GOT3 (cell line): ENCODE measurements at places on chromosomes 3 and 15.

GRCh38 chr15:92885224-92886041 lies 14.7 kb upstream of the CHD2 start:
- DNase-seq, result no peak

GRCh38 chr3:34983631-34984030 lies 655.7 kb upstream of the ARPP21 start:
- DNase-seq, result no peak

- DNase-seq, result no peak
Observed at GRCh38 chr3:105523501-105523900, 156.8 kb downstream of the ALCAM start.

GRCh38 chr3:50612970-50613846 lies 1.6 kb upstream of the CISH start:
- DNase-seq, result no peak

DNA sequence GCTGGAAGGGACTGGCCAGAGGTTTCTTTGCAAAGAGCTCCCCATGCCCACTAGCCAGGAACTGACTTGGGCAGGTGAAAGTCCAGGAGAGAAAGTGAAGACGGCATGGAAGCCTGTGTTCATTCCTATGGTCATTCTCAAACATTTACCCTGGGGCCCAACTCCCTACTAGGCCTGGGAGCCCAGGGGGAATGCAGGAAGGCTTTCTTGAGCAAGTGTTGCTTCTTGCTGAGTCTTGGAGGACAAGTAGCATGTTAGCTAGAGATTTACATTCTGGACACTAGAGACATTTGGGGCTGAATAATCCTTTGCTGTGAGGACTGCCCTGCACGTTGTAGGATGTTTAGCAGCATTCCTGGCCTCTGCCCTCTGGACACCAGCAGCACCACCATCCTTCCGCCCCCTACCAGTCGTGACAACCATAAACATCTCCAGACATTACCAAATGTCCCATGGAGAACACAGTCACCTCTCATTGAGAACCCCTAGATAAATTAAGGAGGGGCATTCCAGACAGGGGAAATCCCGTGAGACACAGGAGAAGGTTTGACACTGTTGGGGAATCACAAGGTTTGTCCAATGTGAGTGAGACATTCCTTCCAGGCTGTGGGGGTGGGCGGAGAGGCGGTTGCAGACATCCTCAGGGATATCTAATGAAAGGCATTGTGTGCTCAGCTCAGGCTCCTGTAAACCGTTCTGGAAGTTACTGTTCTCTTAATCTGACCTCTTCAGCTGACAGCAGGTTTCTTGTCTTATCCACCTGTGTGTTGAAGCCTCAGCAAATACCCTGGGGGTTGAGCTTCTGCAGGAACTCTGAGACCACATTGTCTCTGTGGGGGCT lies 236.2 kb downstream of the TLE3 start:
- no peak for DNase-seq

DNA sequence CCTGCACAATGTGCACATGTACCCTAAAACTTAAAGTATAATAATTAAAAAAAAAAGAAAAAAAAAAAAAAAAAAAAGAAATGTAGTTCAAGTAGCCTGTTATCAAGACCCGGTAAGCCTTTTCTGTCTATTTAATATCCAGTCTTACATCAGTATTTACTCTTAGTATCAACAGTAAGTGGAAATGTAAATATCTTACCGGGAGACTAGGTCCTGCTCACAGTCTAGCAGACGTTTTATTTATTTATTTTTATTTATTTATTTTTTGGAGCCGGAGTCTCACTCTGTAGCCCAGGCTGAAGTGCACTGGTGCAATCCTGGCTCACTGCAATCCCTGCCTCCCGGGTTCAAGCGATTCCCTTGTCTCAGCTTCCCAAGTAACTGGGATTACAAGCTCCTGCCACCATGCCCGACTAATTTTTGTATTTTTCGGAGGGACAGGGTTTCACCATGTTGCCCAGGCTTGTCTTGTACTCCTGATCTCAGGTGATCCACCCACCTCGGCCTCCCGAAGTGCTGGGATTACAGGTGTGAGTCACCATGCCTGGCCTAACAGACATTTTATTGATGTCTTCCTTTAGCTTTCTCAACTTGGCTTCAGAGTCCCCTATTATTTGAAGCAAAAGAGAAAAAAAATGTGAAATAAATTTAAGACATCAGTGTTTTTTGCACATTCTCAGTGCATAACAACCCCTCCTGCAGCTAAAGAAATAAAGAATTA lies 19.9 kb downstream of the C2CD4B start:
- no peak for DNase-seq

GRCh38 chr3:57791245-57791644 lies 35.1 kb downstream of the SLMAP start:
- DNase-seq, result no peak

GRCh38 chr3:79052054-79052681 lies 715.6 kb downstream of the ROBO1 start:
- DNase-seq, result no peak

DNA sequence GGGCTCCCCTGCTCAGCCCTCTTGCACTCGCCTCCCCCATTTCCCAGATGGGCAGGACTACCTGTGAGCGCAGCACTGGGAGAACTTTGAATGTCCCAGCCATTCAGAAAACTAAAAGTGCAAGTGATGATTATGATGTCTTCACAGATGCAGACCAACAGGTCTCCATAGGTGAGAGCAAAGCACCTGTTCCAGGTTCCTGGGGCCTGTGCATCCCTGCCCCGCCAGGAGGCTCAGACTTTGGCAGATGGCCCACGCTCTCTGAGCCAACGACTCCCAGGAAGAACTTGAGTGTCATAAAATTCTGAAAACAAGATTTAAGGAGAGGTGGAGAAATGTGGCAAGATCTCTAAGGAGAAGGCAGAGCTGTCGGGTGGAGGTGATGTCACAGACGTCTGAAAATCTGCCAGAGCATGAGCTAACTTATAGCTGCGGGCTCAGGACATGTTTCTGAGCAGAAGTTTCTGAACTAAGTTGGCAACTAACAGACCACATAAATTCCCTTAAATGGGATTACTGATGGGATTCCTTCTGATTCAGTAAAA lies 110.8 kb upstream of the IGF1R start:
- no peak for DNase-seq

DNA sequence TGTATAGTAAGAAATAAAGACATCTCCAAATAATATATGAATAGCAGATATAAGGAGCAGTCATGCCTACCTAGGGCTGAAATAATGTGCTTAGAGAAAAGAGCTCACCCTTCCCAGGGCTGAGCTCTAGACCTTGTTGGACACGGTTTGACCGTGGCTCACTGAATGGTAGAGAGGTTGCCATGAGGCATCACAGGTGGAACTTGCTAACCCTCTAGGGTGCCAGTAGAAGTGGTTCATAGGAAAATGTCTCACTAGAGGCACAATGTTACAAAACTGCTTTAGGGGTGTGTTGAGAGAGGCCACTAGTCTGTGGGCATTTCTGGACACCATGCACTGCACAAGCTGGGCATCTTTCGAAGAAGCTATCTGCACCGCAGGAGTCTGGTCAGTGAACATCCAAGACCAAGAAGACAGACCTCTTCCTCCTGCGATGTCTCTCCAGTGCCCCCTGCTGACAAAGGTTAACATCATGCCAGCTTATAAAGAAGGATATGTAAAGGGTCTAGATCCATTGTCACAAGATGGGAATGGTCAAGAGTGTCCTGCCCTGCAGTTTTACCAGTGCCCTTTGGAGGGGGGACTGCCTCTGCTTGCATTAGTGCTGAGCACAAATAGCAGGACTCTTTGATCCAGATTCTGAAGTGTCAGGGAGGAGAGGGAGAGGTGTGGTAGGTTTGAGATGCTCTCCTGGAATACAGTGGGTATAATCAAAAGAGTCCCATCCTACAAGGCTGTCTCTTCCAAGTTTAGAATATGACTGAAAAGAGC lies 266.8 kb downstream of the ZNF385D start:
- no peak for DNase-seq

GRCh38 chr3:29406291-29406832 lies 125.5 kb downstream of the RBMS3 start:
- DNase-seq, result no peak

DNA sequence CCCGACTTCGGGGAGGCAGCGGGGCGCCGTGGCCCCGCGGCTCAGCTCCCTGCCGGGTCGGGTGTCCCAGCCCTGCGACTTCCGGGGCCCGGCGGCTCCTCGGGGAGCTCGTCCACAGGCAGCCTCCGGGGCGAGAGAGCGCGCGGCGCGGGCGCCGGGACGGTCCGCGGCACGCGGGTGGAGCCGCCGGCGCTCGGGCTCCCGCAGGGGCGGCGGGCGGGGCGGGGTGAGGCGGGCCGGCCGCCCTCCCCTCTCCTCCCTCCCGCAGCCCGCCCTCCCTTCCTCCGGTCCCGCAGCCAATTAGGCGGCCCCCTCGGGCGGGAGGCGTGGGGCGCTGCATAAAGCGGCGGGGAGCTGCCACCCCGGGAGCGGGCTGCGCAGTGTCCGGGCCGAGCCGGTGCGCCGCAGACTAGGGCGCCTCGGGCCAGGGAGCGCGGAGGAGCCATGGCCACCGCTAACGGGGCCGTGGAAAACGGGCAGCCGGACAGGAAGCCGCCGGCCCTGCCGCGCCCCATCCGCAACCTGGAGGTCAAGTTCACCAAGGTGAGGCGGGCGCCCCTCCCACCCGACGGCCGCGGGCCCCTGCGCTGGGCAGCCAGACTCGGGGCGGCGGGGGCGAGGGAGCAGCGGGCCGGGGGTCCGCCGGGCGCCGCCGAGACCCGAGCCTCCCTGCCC lies at the start of gene ALDH1A3:
ALDH1A3 (plus strand) TSS at position 368 of the 675 bp plus-strand sequence; CDS start at position 445, 77 bp downstream.
- no peak for DNase-seq

DNA sequence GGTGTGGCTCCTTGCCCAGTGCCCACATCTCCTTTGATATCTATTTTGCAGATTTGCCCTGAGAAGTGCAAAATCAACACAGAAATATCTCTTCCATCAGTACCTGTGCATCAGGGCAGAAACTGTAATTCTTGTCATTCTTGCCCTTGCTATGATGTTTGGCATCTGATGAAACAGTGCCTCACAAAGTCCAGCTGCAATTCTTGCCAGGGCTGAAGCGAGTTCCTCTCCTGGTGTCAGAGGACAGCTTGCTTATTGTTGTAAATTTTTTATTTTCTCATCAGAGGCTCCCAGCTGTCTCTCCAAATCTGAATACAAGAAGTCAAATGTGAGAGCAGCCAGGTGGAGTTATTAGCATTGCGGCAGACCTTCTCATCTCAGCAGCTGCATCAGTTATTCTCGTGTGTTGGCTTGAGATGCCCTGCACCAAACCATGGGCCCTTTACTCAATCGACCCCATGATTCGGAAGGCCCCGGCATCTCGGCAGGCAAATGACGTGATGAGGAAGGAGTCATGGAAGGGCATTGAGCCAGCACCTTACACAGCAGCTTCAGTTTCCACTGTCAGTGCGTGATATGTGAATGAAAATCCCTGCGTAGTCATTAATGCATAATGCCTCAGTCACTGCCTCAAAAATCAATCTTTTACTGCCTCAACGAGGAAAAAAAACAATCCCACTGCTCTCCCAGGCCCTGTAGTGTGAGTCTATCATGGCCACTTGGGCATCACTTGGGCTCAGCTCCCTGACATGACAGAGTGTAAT lies 93.4 kb downstream of the CCNL1 start:
- peak; percentile 63 for DNase-seq

GRCh38 chr15:92920595-92921161 lies 20.6 kb downstream of the CHD2 start:
- no peak for DNase-seq

GRCh38 chr15:94582368-94582767 lies 351.0 kb downstream of the MCTP2 start:
- no peak for DNase-seq

DNA sequence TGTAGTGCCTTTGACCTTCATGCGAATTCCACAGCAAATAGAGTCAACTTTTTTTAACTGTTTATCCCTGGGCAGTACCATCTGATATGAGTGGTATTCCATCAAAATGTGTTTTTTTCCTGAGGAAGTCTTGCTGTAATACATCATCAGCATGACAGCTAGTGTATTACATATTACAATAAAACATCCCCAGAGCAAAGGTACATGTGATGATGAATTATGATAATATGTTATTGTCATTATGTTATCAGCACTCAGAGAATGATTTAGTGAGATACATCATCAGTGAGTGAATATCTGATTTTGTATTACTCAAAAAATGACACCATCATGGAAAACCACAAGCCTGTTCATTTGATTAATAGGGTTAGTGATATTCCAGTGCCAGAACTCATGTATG lies 69.7 kb upstream of the ARL6 start:
- DNase-seq, result no peak

DNA sequence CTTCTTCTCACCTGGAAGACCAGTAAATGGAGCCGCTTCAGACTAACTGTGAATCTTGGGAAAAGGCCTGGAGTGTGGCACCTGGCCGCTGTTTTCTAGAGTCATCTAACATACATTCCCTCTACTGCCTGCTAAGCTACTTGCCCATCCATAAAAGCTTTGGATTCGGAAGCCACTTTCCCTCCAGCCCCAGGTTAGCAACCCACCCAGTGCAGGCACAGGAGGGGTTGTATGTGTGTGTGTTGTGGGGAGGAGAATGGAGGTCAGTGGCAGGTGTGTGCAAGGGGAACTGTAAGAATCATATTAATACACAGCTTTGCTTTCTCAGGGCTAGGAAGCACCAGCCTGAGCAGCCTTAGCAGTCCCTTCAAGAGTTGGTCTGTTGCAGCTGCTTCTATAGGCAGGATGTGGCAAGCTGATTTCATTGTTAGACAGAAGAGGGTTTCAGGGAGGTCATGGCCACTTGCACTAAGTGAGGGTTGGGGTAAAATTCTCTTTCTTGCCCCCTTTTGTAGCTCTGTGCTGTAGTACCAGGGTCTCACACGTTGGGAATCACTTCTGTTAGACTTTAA lies 8.9 kb downstream of the NSUN3 start:
- DNase-seq, result no peak

- no peak for DNase-seq
Observed at GRCh38 chr15:33125894-33126537, 68.5 kb downstream of the FMN1 start.

GRCh38 chr3:34301313-34301712 lies 502.9 kb downstream of the PDCD6IP start:
- DNase-seq, result no peak

GRCh38 chr3:81339040-81339845 lies 422.2 kb downstream of the GBE1 start:
- DNase-seq, result no peak

DNA sequence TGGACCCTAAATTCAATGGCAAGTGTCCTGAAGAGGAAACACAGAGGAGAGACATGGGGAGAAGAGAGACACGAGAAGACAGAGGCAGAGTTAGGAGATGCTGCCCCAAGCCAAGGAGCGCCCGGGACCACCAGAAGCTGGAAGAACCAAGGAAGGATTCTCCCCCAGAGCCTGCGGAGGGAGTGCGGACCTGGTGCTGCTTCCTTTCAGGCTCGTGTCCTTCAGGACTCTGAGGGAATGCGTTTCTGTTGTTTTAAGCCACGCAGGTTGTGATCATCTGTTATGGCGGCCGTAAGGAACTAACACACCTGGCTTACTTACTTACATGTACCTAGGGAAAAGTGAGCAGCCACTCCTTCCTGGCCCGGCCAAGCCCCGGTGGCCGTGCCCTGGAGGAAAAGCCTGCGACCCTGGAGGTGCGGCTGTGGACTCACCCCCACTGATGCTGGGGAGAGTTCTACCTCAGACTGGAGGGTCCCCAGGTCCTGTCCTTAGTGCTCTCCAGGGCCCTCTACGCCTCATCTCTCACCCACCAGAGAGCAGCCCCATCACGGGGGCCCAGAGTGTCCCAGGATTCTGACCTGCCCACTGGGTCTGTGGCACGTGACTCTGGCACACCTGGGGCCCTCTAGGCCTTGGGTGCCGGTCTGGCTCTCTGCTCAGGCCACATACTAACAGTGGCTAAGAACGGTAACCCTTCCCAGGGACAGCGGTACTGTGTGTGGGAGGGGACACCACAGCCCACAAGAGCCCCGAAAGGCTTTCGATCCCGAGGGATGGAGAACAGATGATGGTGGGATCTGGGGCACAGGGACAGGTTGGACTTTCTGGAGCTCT lies 61.8 kb downstream of the ITGA11 start:
- DNase-seq, result no peak
